ENCODE measurements at places on chromosomes 7 and 10.
A peak's percentile ranks its signal among the peaks of the same experiment; 100 is the strongest.

DNA sequence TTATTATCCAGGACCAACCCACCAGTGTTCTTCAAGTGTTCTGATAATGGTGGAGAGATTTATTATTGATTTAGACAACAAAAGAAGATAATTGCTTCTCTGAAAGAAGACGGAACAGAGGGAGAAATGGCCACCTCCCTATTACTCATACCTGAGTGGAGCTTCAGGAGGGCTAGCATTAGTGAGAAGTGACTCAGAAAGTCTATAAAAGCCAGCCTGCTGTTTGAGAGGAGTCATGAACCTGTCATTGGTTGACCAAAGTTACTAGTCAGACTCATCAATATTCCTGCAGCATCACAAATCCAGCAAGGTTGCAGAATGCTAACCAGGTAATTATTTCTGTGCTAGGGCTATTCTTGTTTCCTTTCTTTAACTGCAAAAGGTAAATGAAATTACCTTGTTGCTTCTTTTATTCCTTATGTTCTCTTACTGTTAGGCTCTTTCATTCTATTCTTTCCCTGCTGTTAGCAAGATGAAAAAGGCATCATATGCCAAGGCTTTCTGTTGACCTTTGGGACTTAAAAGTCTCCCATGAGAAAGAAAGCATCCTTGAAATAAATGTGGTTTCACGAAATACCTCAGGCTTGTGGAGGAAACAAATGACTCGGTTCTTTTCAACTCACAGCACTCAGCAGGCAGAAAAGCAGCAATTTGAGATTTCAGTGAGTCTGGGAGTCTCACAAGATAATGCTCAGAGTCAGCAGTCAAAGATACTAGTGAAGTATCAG lies 256.4 kb upstream of the PHYHIPL start:
- DNase-seq: no peak

- no peak for DNase-seq
Observed at GRCh38 chr10:91652364-91652763, 19.5 kb upstream of the PPP1R3C start.

DNA sequence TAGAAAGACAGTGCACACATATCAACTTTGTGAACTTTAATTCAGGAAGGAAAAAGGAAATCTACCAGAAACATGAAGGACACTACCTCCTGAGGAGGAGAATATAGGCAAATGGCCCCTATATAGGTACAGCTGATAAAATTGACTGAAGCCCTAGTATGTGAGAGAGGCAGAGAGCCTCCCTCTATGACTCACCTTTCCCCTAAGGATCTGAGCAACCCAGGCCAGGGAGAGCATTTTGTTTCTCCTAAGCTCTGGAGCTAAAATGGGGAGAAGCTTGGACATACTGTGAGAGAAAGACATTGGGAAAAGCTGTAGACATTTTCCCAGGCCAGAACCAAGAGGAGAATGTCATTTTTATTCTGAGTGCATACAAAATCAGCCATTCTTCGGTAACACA lies 303.5 kb downstream of the AHR start:
- DNase-seq: no peak

DNA sequence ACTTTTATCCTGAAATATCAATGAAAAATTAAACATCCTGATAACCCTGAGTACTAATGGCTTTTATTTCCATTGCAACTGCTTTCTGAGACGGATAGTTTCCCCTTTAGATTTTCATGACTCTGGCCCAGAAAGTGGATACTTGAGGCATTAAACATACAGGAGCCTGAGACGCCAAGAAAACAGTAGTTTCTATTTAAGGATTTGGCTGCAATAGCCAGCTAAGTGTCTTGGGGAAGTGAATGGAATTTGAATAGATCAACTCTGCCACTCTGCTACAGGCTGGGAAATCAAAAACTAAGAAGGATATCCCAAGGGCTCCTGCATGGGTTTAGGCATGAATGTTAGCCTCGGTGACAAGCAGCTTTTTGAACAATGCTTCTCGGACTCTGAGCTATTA lies 24.7 kb upstream of the GPAM start:
- DNase-seq: no peak

DNA sequence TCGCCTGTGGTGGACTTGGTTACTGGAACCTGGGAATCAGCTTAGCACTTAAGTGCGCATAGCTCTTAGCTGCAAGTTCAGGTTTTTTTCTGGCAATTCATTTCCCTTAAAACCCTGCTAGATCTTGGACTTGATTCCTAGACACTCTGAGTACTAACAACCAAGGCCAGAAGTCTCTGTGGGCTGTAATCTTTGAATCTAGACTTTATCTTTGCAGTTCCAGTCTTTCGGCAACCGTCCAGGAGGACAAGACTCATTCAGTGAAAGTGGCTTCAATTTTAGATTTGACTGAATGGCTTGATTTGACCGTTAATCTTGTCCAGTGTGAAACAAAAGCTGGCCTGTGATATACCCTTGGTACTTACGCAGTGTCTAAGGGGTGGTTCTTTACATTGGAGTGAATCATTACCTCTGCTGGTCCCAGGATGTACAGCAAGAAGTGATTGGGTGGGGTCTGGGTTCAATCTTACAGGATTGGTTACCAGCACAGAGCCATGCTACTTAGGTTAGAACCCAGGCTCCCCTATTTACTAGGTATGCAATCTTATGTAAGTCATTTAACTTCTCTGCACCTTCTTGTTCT lies 16.4 kb downstream of the PTTG1IP2 start:
- no peak for DNase-seq

- DNase-seq: no peak
Observed at GRCh38 chr10:132540456-132540855, 2.9 kb downstream of the INPP5A start.

DNA sequence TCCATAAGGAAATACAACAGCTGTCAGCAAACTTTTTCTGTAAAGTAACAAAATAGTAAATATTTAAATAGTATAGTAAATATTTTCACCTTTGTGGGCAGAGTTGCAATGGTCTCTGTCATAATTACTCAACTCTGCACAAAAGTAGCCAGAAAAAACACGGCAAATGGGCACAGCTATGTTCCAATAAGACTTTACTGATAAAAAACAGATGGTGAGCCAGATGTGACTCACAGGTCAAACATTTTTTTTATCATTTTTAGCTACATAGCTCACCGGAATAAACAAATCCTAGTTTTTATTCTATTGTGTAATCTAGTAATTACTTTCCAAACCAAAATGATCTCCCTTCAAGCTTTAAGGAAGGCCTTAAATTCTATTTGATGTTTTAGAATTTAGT lies 55.3 kb downstream of the NCAPG2 start:
- DNase-seq: no peak

GRCh38 chr10:77051837-77052236 lies 585.8 kb downstream of the KCNMA1 start:
- DNase-seq: no peak

GRCh38 chr10:111435871-111436270 lies 359.0 kb downstream of the ADRA2A start:
- DNase-seq: no peak

DNA sequence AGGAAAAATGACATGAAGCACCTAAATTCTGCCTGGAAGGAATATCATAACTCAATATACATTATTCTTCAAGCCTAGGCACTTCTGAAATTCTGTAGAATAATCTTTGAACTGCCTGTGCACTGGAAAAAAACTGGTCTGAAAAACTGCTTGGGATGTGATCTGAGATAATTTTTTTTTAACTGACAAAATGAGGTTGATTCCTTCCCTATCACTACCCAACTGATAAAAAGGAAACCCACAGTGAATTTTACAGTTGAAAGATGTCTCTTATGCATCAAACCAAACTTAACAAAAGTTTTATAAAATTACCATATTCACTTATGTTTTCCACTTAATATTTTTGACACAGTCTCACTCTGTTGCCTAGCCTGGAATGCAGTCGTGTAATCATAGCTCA lies 67.2 kb upstream of the FAM133B start:
- no peak for DNase-seq

DNA sequence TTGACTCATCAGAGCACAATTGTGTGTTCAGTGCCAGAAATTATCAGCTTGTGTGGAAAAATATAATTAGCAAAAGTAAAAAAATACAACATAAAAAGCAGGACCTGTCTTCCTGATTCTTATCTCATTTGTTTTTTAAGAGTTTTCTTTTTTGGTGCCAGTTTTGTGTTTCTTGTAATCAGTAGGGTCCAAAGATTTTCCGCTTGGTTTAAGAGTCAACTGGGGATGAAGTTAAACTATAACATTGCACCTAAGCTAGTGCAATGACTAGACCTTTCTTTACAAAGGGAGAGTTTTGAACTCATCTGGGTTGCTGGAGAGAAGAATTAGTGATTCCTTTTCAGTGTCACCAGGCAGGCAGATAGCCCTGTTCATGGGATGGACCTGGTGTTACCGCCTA lies 113.4 kb downstream of the PLPP4 start:
- DNase-seq: no peak

DNA sequence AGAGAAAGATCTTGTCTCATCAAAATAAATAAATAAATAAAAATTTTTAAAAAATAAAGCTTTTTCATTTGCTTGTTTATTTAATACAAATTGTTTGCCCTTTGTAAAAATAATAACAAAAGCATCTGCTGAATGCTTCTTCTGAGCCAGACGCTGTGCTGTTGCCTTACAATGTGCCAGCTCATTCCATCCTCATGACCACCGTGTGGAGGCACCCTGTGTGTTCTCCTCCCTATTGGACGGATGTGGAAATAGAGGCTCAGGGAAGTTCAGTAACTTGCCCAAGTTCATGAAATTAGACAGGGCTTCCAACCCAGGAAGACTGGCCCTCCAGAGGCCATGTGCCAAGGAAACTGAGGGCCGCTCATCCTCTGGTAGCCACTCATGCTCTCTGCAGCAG lies 120.6 kb downstream of the SH3PXD2A start:
- no peak for DNase-seq

DNA sequence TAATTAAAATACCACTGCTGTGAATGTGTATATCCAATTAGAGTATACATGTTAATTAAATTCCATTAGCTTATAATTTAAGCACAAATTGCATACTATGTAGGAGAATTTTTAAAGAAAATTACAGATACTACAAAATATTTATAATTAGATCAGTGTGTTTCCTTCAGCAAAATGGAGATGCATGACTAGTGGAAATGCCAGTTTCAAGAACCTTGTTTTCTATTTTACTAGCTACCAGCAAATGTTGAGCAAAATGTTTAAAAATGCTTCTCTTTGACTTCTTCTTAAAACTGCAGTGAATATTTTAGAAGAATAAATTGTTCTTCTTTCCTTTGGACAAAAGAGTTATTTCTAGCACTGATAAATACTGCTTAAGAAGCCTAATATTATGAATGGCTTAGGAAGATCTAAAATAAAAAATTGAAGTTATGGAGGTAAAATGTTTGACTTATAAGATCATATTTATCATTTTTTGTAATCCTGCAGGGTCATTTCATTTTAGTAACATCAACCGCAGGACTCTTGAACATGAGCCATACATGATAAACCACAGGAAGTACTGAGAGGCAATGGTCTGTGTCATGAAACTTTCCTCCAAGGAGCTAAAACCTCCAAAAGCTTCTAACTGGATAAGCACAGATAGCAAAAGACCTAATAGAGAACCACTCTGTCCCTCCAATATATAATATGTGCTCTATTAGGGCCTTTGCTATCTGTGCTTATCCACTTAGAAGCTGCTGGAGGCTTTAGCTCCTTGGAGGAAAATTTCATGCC lies 1066.0 kb upstream of the CELF2 start:
- DNase-seq: no peak

- DNase-seq: no peak
Observed at GRCh38 chr10:91598211-91598977, 34.5 kb downstream of the PPP1R3C start.

DNA sequence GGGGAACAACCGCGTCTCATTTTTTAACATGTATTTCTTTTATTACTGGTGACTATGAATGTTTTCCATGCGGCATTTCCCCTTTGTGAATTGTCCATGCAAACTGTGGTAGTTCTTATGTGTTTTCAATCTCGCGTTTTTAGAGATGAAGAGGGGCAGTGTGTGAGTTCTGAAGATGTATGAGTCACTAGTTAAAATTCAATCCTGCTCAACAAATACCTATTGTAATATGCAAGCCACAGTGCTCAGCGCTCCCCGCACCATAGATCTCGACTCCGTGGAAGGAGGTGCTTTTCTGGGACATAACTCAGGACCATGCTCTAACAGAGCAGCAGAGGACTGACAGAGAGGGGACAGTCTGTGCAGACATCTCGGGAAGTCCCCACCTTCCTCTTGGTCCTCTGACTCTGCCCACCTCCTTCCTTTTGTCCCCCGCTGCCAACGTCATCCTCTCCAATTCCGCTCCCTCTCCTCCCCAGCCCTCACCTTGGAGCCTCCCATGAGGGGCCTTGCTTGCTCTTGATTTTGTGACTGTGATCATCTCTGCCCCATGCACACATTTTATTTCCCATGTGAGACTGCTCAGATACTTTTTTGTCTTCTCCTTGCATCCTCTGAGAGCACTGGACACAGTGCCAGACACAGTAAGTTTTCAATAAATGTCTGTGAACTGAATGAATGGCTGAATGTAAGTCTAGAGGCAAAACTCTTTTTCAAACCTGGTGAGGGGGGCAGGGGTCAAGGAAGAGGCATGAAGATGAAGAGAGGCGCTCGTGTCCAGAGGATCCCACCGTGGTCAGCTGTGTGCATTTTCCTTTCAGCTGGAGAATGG lies 42.7 kb upstream of the PLEKHA1 start:
- no peak for DNase-seq

GRCh38 chr7:36670585-36671431 lies 53.5 kb downstream of the AOAH start:
- DNase-seq: peak; percentile 62

DNA sequence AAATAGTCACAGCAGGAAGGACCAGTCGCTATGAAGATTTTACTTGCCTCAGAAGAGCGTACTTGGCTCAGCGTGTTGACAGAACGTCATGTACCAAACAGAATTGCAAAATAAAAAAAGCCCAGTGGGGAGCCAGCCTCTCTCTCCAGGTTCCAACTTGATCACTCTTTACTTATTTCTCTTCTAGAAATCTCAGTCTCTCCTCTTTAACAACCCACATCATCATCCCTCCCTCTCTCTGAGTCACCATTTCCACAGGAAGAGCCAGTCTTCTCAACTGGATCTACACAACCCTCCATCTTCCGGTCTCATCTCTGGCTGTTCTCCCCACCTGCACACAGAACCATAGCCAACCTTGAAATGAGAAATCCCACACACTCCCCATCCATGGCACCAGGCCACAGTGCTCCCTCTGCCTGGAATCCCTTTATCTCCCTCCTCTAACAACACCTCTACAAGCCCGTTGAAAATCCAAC lies 718.3 kb downstream of the GRID1 start:
- no peak for DNase-seq

DNA sequence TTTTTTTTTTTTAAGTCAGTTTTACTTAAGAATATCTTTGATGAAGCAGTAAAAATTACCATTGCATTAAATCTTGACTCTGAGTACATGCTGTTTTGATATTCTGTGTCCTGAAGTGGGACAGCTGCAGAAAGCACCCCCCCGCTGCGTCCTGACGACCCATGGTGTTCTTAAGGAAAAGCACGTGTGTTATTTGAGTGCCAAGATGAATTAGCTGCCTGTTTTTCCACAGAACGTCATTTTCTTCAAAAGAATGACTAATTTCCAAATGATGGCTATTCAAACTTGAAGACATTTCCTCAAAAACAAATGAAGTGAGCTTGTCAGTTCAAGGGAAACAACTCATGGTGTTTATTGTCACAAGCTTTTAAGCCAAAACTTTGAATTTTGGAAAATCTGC lies 45.9 kb downstream of the CREM start:
- DNase-seq: no peak

Measured in activated T-cell treated with anti-CD3 and anti-CD28 coated beads for 24 hours (primary cell).